Endothelial cell (in vitro differentiated cells): ENCODE measurements at places on chromosomes 5 and 9.

DNA sequence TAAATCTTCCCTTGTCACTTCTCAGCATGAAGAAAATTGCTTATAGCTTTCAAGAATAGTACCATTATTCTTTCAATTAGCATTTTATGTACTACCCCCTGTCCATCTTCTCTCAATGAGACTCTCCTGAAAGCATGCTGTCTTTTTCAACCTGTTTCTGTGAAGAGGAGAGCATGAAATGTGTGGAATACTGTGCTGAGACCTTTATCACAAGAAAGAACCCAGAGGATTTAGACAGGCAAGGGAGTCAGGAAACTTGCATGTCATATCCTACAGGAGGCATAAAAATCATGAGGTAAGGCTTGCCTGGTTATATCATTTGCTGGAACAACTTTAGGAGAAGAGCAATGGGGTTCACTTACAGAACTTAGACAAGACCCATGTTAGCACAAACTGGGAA is 56.7 kb upstream of the LPAR1 start:
- no peak for DNase-seq

DNA sequence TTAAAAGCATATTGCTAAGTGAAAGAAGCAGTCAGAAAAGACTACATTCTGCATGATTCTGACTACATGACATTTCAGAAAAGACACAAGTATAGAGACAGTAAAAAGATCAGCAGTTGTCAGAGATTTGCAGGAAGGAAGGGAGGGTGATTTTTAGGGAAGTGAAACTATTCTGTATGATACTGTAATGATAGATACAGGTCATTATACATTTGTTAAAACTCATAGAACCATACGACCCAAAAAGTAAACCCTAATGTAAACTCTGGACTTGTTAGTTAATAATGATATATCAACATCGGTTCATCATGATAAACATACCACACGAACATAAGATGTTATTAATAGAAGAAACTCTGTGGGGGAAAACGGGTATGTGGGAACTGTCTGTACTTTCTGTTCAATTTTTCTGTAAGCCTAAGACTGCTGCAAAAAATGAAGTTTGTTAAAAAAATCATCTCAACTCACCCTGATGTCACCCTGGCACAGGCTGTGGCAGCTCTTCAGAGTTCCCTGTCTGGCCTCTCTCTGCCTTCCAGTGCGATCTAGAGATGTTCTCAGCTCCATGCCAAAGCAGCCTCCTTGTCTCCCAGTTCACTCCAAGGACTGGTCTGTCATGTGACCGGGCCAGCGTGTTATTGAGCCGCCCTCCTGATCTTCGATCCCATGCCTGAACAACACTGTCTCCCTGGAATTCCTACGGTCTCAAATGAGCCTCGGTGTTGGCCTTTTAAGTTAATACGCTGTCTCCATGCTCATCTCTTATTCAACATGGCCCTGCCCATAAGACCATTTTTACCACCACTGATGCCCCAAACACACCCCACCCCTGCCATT is 35.4 kb downstream of the PRLR start:
- no peak for DNase-seq

DNA sequence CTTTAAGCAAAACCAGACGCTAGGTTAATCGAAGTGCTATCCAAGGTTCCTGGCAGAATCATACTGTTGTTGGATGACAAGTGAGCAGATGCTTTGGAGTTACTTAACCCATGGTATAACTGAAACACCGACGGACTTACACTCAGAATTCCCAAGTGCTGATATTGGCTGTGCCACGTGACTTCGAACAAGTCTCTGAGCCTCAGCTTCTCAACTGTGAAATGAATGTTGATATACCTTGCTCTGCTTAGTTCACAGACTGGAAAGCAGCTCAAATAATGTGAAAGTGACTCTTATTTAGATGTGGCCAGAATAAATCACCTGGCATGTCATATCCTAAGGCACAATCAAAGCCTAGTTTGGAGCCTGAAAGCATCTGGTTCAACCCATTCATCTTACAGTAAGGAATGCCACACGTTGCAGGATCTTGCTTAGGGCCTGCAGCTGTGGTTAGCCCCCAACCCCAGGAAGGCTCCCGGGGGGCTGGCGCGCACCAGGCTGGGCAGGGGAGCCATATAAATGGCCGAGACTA is 759 bp downstream of the GEMIN5 start:
- DNase-seq = no peak

DNA sequence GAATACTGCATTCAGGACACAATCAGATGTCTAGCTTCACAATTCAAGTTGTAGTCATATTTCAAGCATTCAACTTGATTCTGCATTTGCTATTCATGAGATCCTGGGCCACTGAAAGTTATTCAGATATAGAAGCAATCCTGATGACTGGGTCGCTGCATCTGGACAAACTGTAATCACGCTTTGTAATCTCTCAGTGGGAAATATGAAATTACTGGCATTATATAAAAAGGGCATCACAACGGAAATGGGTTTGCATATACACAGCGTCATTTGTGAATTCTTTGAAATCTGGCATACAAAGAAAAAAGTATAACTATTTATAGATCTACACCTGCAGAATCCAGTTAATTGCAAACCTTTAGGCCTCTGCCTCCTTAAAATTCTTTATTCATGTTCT is 102.2 kb downstream of the PARP8 start:
- no peak for DNase-seq
